ENCODE measurements at places on chromosomes 12 and 14.

- no peak for DNase-seq
Measured at GRCh38 chr12:47808574-47809365, 10.9 kb downstream of the HDAC7 start.

DNA sequence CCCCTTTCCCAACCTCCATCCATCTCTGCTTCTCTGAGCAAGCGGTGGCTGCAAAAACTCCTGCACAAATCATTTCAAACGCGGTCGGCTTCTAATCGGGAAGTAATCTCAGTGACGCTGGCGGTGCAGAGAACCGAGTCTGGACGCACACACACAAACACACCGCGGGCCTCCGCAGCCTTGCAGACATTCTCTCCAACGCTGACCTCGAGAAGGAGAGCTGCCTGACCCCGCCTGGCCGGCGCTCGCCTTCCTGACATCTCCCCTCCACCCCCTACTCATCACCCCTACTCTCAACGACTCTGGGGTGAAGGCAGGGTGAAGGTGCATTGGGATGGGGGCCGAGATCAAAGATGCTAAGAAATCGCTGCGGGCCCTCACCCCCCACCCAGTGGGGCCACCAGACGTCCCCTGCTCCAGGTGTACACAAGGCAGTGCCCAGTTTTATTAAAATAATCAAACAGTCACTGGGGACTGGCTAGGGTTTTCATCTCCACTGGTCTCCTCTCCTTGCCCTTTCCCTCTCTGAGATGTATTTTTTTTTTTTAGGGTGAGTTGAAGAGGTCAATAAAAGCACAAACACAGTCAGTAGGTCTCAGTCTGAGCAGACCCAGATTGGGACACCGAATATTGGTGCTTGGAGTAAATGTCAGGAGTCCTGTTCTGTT lies 506 bp upstream of the TBX5 start:
- no peak for DNase-seq

DNA sequence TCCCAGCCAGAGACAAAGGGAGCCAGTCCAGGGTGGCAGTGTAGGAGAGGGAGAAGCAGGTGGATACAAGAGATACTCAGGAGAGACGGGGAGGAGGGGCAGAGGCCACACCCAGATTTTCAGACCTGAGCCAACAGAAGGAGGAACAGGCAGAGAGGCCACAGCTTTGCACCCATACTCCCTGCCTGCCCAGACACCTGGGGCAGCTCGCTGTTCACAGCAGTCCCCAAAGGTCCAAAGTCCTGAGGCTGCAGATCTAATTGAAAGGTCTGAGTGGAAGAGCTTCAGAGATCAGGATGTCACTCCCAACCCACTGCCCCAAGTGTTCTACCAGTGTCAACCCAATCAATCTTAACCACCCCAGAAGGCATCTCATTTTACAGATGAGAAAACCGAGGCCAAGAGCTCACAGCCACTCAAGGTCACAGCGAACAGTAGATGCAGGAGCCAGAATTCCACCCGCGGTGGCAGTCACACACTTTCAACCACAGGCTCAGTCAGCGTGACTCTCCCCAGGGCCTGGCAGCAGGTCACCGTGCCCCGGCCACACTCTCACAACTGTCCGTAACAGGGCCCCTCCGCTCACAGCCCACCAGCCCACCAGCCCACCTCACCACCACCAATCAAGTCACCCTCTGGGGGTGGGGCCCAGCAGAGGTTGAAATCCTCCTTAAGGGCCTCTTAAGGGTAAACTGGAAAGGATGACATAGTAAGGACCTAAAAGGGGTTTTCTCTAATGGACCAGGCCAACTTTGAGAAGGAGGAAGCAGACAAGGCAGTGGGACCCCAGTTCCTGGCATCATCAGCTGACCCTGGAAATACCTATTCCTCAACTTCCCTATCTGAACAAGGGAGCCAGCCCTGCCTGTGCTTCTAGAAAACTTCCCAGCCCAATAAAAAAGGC lies 33.3 kb downstream of the ACTN1 start:
- DNase-seq: no peak

- DNase-seq: peak; percentile 34
Measured at GRCh38 chr12:95790917-95791849, 619 bp upstream of the NTN4 start.

DNA sequence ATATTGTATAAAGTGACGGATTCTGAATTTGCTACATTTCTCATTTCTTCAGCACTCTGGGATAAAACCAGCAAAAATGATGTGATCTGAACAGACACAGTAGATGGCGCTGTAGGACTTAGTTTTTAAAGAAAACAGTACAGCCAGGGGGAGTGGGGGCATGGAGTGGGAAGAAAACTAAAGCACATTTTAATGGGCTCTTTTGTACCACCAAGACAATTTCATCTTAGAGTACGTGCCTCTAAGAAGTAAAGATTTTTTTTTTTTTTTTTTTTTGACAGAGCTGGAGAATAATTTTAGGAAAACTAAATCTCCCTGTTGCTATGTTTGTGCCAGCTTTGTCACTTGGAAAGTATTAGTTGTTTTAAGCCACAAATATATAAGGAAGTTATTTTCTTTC lies 124.4 kb downstream of the RAD51B start:
- peak; percentile 50 for DNase-seq

Data from RWPE1 (cell line).